ENCODE measurements at places on chromosomes 12 and 14.

GRCh38 chr14:99344051-99344758 is 72.2 kb upstream of the BCL11B start:
- DNase-seq = no peak

- DNase-seq = no peak
Measured at GRCh38 chr12:99142651-99143050, 497.6 kb downstream of the APAF1 start.

DNA sequence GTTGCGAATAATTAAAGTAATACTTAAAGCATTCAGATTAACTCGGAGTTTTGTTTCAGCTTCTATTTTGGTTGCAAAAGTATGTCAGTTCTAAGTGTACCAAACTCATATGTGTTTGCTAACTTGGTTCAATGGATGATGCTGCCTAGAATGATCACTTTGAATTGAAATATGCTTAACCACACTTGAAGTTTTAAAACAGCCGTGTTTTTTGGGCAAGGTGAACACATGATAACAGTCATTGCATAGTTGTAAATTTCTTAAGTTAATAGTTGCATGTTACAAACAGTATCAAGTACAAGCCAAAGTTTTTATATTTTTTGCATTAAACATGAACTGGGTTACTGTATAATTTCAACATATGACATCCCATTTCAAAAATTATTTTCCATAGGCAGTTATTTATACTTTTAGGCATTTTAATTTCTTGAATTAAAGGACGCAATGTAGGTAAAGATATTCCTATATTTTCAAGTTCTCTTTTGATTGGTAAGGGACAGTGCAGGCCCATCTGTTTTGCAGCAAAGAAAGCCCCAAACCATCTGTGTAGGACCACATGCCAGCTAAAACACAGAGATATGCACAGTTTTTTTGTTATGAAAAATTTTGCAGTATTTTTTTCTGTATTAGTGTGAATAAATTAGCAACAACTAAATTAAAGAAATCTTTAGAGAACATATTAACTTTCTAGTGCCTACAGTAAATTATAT is 575.5 kb downstream of the PRKD1 start:
- DNase-seq = no peak

DNA sequence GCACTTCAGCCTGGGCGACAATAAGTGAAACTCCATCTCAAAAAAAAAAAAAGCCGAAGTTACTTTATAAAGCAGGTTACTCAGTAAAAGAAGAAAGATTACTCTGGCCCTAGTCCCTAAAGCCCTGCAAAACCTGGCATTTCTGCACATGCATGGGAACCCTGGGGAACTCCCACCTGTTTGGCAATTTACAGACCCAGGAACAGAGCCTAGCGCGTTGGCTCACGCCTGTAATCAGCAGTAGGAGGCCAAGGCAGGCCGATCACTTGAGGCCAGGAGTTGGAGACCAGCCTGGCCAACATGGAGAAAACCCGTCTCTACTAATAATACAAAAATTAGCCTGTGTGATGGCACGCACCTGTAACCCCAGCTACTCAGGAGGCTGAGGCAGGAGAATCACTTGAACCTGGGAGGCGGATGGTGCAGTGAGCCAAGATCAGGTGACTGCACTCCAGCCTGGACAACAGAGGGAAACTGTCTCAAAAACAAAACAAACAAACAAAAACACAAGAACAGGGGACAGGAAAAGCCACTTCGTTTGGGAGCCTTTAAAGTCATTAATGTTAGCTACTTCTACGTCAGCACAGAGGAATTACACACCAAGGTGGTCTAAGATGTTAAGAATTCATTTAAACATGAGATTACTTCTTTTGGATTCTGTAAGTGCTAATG is 34.1 kb upstream of the SPTSSA start:
- no peak for DNase-seq

DNA sequence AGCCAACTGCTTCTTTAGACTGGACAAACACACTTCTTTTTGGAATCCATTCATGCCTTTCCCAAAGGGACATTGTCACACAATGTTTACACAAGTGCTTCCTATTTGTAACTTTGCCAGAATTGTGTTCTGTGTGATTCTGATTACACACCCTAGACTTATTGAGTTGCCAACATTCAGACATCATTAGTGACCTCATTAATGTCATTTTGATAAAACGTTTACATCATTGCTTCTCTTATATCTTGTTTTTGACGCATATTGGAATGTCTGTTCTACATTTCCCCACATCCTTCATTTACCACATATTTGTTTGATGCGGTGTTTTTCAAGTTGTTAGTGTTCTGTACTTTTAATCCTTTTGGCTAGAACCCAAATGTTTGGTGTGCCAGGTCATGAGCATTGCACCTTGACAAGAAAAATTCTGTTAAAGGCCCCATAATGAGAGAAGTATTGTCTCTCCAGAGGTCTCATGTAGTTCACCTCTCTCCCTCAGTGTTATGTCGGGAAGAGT is 305.5 kb downstream of the AEBP2 start:
- no peak for DNase-seq

DNA sequence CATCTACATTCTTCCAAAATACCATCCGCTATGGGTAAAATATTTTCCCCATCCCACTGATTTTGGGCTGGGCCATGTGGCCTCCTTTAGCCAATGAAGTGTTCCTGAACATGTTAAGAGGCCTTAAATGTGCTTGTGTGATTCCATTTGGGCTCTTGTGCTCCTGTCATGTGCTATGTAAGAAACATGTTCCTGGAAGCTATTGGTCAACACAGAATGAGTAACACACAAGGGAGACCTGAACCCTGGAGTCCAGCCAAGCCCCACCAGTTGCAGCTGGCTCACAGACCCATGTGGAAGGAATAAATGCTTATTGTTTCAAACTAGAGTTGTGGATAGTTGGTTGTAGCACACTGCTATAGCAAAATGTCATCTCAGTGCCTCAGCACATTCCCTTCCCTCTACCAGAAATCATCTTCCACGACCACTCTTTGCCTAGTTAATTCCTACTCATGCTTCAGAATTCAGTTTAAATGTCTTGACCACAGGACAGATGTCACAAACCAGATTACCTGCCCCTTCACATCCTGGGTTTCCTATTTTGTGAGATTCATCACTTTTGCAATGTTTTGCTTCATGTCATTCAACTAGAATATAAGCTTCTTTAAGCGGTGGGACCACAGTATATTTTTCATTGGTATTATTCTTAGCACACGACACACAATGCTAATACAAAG is 217.3 kb upstream of the EEA1 start:
- no peak for DNase-seq

DNA sequence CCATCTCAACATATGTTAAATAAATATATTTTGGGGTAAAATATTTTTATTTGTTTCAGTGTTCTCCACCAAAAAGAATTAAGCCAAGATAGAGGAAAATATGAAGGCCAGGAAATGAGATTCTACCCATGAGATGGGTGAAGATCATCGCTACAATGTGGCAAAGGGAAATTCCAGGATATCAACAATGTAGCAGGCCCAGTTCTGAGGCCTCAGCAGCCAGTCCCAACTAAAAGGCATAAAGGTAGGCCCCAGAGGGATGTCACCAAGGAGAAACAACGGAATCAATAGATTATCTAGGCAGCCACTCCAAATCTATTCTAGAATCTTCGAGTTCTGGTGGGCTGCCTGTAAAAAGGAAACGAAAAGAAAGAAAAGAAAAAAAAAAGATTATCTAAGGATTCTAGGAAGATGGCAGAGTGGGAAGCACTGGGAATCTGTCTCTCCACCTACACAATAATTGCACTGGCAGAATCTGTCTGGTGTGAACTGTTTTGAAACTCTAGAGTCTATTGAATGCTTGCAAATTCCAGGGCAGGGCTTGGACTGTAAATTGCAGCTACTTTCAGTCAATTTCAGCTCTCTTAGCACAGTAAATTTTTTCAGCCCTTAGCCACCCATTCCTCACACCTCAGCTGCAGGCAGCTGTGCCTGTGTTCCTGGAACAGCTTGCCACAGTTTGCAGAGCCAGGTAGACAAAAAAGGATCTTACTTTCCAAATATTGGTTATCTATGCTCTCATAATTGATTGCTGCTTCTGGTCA is 33.1 kb upstream of the MMP19 start:
- no peak for DNase-seq

DNA sequence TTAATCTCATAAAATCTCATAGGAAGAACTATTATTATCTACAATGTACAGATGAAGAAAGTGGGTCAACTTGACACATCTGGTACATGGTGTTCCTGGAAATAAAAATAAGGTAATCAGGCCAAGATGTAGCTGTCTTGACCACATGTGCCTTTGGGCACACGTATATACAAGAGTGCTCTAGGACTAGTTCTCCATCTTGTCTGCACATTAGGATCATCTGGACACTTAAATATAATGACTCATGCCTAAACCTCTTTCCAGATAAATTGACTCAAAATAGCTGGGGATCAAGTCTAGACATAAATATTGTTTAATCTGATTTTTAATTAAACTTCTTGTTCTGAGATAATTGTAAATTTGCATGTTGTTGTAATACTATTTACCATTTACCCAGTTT is 182.6 kb downstream of the CNTN1 start:
- DNase-seq = no peak

DNA sequence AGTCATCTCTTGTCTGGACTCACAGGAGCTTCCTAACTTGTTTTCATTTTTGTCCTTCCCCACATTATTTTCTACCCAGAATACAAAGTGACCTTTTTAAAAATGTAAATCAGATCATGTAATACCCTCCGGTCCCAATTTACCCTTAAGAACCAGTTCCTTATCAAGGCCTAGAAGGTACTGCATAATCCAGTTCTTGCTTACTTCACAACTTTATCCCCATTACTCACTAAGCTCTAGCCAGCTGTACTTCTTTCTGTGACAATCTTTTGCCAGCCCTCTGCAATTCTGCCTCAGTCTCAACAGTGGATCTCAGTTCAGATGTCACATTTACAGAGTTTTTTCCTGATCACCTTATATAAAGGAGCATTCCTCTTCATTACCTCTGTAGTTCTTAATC is 11.6 kb downstream of the RAP1B start:
- DNase-seq = no peak

GRCh38 chr12:128510511-128510910 is 243.5 kb downstream of the TMEM132C start:
- no peak for DNase-seq

DNA sequence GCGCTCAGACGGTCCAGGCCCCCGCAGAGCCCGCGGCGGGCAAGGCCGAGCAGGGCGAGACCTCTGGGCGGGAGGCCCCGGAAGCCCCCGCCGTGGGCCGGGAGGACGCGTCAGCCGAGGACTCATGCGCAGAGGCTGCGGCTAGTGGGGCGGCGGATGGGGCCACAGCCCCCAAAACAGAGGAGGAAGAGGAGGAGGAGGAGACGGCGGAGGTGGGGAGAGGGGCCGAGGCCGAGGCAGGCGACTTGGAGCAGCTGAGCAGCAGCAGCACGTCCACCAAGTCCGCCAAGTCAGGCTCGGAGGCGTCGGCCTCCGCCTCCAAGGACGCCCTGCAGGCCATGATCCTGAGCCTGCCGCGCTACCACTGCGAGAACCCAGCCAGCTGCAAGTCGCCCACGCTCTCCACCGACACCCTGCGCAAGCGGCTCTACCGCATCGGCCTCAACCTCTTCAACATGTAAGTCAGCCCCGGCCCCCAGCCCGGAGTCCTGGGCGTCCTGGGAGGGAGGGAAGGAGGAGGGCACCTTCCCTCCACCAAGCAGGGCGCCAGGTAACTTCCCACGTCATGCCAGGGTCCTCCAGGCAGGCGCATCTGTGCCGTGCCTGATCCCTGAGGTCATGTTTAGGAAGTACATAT is 72.4 kb downstream of the IQSEC3 start:
- DNase-seq = peak; percentile 85

- DNase-seq = no peak
Measured at GRCh38 chr12:124588751-124589267, 21.4 kb upstream of the NCOR2 start.

DNA sequence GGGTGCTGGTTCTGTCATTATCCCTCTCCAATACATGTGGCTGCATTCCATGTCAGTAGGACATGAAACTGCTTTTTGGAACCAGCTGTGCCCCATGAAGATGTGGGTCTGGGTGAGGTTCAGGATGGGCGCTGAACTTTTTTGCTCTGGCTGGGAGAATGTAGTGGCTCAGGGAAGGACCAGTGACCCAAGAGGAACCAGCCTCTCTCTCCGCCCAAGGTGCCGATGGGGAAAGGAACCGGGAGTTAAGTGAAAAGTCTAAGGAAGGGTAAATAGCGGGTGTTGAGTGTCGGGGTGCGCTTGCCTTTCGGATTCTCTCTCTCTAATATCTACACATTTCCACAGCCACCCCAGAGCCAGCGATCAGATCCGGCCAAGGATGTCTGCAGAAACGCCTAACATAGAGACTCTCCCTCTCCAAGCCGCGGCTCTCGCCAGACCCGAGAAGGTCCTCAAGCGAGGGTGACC is 7.8 kb downstream of the ARHGEF25 start:
- no peak for DNase-seq

- no peak for DNase-seq
Measured at GRCh38 chr12:73947326-73948026, 590.2 kb upstream of the ATXN7L3B start.

DNA sequence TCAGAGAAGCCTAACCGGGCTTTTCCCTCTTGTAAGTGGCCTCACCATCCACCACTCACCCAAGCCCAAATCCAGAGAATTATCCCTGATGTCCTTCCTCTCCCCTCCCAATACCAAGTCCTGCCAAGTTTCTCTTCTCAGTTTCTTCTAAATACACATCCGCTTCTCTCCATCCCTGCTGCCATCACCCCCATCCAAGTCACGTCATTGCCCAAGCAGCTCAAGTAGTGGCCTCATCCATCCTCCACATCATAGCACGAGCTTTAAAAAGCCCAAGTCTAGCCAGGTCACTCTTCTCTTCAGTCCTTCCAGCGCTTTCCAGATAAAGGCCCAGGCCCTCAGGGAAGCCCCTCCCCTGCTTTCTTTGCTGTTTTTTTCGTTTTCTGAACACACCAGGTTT is 25.4 kb downstream of the IL31 start:
- DNase-seq = no peak

- DNase-seq = no peak
Measured at GRCh38 chr12:104591257-104591885, 134.6 kb downstream of the CHST11 start.

- DNase-seq = no peak
Measured at GRCh38 chr14:51849097-51849496, 11.3 kb upstream of the GNG2 start.

- peak; percentile 76 for DNase-seq
Measured at GRCh38 chr12:113065126-113066007, 8.8 kb downstream of the DTX1 start.

GRCh38 chr12:65313719-65314317 is 35.3 kb downstream of the MSRB3 start:
- DNase-seq = no peak

DNA sequence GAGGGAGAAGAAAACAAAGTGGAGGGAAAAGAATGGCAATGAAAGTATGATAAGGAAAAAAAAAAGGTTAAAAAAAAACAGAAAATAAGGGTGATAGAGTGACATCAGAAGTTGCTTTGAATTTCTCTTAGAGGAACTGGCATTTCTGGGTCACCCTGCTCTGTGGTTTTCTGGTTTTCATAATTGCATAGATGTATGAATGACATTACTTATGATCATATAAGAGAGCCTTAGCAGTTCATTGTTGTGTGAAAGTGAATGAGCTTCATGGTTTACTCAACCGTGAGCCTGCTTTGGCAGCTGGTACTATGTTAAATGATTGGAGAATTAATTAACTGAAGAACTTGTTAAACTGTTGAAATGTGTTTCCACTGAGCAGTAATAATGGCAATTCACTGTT is 336.4 kb upstream of the FBXO33 start:
- DNase-seq = no peak

All from retina (tissue), 1 donor.